ENCODE measurements at places on chromosomes 7 and 10.

GRCh38 chr7:18974803-18975202 is 142.6 kb downstream of the TWIST1 start:
- no peak for DNase-seq

DNA sequence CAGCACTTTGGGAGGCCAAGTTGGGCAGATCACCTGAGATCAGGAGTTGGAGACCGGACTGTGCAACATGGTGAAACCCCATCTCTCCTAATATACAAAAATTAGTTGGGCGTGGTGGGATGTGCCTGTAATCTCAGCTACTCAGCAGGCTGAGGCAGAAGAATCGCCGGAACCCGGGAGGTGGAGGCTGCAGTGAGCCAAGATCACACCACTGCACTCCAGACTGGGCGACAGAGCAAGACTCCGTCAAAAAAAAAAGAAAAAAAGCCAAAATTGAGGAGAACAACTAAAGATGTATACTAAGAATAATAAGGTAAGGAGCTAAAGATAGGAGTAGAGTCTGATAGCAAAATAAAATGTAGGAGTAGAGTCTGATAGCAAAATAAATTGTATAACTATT is 251.0 kb downstream of the KCND2 start:
- no peak for DNase-seq

DNA sequence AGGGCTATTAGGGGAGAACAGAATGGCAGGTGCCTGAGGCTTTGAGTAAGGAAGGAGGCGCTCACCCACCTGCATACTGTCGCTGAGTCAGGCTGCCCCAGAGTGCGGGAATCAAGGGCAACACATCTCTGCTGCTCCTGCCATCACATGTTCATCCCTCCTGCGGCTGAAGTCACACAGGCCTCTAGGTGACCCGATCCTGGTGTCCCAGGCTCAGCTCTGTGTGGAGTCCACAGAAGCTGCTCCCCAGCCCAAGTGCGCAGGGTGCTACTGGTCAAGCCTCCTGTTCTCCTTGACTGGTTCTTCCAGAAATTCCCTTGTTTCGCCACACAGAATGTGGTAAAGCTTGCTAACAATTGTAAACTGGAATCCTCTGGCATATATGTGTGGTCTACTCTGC is 96.9 kb upstream of the IL6 start:
- DNase-seq = no peak

DNA sequence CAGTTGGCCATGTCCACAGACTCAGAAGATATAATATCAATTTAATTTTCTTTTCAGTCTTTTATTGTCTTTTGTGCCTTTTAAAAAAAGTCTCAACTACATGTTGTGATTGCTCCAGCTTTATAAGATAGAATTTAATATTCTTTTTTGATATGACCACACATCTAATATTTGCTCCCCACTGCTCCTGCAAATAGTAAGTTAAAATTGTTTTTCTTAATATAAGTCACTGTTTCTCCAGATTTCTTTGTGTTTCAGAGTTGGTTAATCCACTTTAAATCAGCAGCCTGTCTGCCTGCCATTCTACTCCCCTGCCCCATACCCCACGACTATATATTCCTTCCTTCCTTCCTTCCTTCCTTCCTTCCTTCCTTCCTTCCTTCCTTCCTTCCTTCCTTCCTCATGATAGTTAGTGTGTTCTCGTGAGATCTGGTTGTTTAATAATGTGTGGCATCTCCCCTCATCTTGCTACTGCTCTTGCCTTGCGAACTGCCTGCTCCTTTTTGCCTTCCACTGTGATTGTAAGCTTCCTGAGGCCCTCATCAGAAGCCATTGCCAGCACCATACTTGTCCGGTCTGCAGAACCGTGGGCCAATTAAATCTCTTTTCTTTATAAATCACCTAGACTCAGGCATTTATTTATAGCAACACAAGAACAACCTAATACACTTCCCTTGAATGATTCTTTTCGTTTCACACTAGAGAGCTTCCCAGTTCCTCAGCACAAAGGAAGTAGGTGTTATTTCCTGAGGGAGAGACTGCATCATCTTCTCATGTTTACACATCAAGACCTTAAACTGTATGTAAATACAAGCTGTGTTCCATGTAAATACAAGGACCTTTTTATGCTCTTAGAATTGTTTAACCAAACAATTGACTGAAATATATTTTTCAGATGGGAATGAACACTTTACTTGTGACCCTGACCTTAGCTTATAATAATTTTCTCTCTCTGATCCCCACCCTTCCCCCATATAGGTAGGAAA is 24.5 kb downstream of the TAS2R16 start:
- no peak for DNase-seq

DNA sequence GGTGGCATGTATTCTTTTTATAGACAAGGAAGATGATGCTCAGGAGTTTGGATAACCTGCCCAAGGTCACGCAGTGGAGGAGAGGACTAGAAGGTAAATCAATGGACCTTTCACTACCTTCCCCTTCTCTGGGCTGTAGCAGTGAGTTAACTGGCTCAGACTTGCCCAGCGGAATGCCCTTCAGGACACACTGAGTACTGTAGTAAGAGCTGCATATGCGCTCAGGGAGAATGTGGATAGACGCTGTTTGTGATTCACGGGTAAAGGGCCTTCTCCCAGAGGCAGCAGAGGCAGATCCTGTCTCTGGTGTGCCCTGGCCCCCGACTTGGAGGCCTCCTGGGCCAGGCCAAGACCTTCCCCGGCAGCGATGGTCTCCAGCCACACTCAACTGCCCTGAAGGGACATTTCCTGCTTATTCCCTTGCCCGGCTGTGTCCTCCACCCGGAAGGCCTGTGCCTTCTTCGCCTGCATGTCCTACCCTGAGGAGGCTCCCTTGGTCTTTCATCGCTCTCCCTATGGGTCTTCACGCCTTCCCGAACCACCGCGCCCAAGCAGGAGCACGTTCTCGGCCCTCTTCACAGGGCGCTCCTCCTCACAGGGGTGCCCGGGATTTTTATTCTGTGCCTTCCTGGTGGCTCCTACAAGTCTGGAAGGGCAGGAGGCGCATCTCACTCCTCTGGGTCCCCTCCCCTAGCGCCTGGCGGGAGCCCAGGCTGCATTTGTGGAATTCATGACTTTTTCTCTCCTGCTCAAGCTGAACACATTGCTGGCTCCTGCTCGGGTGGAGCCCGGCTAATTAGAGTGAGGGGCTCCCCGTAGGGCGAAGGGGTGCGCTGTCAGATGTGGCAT is 1.8 kb upstream of the IKZF1 start:
- DNase-seq = no peak

- peak; percentile 49 for DNase-seq
Observed at GRCh38 chr10:76051007-76051936, 619.8 kb downstream of the LRMDA start.

DNA sequence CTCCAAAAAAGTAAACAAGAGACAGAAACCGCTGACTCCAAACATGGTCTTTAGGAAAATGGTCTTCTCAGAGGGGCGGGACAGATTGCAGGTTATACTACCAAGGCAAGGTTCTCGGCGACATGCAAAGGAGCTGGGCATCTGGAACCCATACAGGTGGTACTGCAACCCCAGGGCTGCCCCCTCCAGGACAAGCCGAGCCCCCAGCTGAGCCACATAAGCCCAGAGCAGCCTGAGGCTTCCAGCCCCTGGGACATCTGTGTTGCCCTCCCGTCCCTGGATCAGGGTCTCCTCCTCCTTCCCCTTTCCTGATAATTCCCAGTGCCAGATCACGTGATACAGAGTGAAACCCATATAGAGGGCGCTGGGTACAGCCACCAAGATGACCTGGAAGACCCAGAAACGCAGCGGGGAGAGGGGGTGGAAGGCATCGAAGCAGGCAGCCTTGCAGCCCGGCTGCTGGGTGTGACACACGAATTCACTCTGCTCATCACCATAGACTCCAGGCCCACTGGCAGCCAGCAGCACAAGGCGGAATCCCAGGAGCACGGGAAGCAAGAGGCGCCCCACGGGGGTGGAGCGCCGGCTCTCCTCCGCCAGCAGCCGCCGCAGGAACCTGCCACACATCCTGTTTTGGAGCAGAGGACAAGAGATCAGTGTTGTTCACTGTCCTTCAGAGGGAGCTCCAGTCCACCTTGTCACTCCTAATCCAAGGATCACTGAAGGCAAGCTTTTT is at the start of gene GJC3:
Gene GJC3, minus strand, starts transcription at position 627 of the 736 bp plus-strand sequence. Its CDS starts 0 bp downstream, at position 627.
- DNase-seq = peak; percentile 46

DNA sequence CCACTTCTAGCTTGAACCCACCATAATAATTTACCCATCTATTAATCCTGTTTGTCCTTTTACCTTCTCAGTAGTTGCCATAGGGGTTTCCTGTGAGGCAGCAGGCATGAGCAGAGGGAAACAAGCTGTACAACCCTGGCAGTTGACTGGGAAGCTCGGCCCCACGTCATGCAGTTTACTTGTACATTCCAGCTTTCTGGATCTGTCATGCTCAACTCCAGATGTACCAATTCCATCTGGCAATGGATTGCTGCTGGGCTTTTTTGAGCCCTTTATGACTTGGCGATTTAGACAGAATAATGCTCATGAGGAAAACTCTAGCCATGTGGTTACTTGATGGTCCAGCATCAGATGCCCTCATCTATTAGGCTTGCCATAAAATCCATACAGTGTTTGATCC is 112.5 kb downstream of the GNAI1 start:
- no peak for DNase-seq

GRCh38 chr7:92641921-92642511 is 51.8 kb upstream of the FAM133B start:
- no peak for DNase-seq

- DNase-seq = no peak
Observed at GRCh38 chr10:78381107-78381506, 347.4 kb downstream of the RPS24 start.

- DNase-seq = no peak
Observed at GRCh38 chr7:93316730-93317129, 84.6 kb downstream of the VPS50 start.

GRCh38 chr10:6072215-6072934 is 10.2 kb upstream of the IL2RA start:
- DNase-seq = no peak

DNA sequence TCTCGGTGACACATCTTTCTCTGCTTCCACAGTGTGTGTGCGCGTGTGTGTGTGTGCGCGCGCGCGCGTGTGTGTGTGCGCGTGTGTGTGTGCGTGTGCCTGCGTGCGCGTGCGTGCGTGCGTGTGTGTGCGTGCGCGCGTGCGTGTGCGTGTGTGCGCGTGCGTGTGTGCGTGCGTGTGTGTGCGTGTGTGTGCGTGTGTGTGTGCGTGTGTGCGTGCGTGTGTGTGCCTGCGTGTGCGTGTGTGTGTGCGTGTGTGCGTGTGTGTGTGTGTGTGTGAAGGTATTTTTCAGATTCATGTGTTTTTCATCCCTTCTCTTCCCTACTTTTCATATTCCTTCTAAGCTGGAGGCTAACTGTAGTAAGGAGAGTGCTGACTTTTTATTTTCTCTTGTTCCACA is 148.4 kb downstream of the CREB5 start:
- no peak for DNase-seq

GRCh38 chr10:109264004-109264403 is 659.3 kb downstream of the XPNPEP1 start:
- no peak for DNase-seq

DNA sequence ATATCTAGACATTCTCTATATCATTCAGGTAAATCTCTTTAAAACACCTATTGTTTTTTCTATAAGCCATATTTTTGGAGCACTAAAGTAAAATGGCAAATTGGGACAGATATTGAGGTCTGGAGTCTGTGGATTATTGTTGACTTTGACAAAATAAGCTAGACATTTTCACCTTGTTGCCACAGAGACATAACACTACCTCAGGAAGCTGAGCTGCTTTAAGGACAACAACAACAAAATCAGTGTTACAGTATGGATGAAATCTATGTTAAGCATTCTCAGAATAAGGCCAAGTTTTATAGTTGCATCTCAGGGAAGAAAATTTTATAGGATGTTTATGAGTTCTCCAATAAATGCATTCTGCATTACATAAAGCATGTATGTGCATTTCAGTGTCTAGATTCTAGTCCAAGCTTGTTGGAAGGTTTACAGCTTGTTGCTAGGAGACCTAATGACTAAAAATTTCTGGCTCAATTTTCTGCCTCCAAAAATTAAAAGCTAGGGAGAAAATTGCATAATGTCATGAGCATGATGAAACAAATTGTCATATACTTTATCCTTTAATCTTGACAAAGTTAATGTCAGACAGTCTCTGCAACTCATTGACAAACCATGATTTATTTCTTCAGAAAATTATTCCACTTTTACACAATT is 18.3 kb downstream of the LIPM start:
- no peak for DNase-seq

DNA sequence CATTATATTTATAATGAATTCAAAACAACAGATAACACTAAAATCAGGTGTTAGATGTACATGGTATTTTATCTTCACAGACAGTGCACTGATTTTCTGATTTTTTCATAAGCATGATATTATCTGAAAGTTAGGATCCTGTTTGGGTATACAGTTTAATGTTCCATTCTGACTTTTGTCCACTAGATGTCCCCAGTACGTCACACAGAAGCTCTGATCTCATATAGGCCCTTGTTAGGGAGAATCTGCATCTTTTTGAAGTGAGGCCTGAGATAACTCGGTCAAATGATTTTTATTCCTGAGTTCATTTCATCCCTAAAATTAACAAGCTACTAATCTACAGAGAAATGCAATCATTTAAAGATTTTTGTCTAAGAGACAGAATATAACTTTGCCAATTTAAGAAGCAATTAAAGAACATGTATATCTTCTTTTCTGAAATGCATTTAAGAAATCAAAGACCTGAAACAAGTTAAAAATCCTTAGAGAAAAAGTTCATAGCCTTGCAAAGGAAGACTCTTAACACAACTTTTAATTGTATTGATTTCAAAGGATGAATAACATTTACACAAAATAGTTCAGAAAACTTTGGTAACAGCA is 72.0 kb upstream of the TES start:
- DNase-seq = peak; percentile 13

DNA sequence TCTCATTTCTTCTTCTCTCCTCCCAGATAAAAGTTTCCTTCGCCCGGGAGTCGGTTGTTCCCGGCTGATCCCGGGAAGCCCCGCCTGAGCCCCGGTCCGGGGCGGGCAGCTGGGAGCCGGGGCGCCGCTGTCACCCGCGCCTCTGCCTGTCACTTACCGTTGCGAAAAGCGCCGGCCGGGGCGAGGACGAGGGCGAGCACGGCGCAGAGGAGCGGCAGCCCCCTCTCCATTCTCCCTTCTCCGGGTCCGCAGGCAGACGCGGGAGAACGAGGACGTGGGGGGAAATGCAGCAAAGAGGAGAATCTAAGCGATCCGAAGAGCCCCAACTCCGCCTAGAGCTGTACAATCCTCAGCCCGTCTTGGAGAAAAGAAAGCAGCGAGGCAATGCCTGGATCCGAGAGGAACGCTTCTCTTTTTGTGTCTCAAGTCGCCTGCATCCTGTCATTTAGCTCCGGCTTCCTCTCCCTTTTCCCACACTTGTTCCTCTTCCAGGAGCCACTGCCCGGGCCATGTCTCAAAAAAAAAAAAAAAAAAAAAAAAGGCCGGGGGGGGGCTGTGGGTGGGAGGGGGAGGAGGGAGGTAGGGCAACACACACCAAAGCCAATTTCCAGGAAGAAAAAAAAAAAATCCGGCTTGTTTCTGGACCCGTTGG is at the start of gene NRP1:
Gene NRP1, minus strand, starts transcription at position 515 of the 652 bp plus-strand sequence. Its CDS starts 285 bp downstream, at position 230.
- peak; percentile 36 for DNase-seq

DNA sequence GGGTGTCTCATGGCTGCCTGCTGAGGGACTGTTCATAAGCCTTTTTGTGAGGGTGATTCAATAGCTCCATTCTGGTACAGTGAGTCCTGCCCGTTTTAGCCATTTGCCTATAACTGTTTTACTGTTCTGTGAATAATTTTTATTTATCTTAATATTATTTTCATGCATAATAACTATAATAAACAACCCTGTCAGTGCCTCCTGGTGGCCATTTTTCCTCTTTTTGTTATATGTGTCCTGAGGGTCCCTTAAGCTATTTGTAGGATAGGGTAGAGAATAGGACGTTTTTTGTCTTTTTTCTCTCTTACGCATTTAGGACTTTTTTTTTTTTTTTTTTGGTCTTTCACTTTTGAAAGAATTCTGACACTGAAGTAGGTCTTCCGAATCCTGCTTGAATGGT is 2.9 kb downstream of the C1QL3 start:
- no peak for DNase-seq
